Stimulated activated CD4-positive, alpha-beta T cell treated with anti-CD3 and anti-CD28 coated beads, Interleukin-2, amount 100 ng/mL, for 48 hours (primary cell): ENCODE measurements at places on chromosomes 12 and 14.

DNA sequence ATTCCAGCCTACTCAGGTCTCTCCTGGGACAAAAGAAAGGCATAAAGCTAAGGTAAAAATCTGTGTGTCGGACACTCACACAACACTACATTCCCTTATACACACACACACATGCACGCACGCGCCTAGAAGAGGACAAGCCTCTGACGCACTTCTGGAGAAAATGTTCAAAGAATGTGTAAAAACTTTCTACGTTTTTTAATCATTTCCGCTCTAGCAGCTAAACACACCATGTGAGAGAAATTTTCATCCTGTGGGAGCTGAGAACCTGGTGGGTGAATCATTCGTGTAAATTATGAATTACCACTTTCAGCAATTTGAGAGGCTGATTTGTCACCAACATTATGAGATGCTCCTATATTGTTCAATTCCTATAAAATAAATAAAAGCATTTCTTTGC lies 494.5 kb downstream of the TMEM132D start:
- DNase-seq, result no peak

GRCh38 chr14:67158566-67158965 lies 30.7 kb upstream of the GARIN2 start:
- DNase-seq, result no peak

- DNase-seq, result no peak
These were observed 13.0 kb downstream of the ZFP36L1 start for GRCh38 chr14:68779761-68780323.

GRCh38 chr12:10968765-10969456 lies 17.8 kb downstream of the TAS2R50 start:
- DNase-seq, result no peak

DNA sequence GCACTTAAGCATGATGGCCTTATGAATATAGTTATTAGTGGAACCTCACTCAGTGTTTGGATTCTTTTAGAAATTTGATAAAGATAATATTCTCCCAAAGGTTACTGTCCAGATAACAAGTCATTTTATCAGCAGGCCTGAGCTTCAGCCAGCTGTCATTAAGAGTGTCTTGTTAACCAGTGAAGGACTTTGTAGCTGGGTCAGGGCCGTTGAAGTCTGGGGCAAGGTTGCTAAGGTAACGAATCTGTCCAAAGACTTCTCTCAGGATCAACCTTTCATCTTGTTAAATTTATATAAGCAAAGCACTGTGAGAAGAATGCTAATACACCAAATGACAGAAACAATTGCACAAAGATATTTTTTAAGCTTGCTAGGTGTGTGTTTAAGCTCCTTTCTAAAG lies 271.3 kb upstream of the TMPO start:
- DNase-seq, result no peak

DNA sequence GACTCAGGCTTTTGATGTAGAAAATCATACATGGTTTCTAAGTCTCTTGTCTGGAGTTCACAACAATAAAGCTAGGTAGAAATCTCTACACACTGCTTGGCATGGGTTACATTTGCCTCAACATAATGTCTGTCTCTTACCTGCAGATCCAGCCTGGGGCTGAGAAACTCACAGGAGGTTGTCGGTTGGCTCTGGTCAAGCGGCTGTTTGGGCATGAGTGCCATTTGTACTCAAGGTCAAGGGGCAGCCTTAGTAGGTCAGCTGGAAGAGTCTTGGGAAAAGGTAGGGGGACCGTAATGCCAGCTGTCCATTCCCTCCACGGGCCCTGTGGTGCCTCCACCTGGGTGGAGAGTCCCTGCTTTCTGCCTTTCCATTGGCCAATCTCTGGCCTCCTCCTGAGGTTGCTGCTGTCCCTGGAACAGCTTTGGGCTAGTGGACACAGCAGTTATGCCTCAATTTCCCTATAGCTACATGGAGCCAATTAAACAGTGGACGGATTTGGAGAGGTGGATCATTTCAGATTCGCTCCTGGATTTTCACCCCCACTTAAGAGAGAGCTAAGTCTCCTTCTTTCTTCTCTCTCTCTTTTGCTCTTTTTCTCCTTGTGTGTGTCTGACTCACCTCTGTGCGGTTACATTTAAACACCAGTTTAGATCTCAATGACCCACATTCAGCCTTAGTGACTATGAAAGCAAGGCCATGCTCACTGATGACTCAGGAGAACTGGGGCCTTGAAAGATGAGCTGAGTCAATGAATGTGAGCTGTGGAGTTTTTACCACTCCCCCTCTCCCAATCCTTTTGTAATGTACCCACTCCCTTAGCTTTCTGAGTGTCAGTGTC lies 132.8 kb upstream of the HIF1A start:
- no peak for DNase-seq

DNA sequence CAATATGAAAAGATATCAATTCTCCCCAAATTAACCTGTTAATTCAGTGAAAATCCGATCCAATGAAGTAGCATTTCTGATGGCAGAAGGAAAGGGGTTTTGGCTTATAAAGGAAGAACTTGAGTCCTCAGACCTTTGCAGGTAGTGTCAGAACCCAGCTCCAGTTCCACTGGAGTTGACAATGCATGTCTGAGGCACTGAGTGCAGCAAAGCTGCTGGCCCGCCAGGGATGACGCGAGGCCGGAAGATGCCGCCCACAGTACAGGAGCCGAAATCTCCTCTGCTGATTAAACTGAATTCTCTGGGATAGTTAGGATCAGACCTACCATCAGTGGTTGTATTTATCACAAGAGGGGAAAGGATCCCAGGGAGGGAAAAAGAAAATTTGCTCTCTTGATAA lies 220.7 kb downstream of the MSRB3 start:
- DNase-seq, result no peak

GRCh38 chr12:102302553-102302952 lies 104.9 kb upstream of the PMCH start:
- no peak for DNase-seq

GRCh38 chr12:104187446-104188155 lies 28.0 kb upstream of the TXNRD1 start:
- DNase-seq, result no peak

- no peak for DNase-seq
These were observed 225.5 kb downstream of the SLC25A21 start for GRCh38 chr14:36946872-36947271.

- no peak for DNase-seq
These were observed 11.5 kb upstream of the KRT80 start for GRCh38 chr12:52203079-52203921.

DNA sequence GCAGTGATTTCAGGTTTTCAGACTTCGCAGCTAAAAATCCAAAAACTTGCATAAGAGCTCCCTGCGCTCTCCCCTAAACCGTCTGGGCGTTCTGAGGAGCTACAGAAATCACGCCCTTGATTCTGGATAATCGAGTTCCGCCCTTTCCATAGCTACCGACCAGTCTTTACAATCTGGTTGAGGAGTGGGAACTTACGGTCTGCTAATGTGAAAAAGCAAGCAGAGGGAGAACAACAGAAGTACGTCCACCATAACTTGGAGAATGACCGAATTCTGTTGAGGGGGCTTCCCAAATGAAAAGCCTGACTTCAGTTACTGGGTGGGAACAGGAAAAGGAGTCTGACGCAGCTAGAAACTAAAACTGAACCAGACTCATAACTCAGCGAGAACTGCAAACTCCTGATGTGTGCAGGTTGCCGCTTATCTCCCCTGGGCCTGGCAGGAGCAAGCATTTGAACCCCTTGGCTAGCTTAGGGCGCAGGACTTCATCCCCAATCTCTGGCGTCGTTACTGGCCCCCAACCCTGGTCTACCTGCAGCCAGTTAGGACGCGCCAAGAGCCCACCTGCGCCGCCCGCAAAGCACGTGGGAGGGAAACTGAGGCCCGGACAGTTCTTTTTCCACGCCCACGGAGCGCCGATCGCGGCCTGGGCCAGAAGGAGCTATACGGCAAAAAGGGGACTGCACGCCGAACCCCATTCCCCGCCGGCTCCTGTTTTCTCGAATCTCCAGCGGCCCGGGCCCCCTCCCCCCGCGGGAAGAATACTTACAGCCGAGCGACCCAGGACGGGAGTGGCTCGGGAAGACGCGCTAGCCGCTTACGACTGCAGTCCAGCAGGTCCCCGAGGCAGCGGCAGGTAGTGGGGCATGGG lies 838 bp downstream of the LRIG3 start:
- no peak for DNase-seq

GRCh38 chr12:64825143-64826021 lies 935 bp downstream of the TBC1D30 start:
- DNase-seq, result no peak

- no peak for DNase-seq
These were observed 71.0 kb downstream of the SLC6A15 start for GRCh38 chr12:84841591-84841990.

DNA sequence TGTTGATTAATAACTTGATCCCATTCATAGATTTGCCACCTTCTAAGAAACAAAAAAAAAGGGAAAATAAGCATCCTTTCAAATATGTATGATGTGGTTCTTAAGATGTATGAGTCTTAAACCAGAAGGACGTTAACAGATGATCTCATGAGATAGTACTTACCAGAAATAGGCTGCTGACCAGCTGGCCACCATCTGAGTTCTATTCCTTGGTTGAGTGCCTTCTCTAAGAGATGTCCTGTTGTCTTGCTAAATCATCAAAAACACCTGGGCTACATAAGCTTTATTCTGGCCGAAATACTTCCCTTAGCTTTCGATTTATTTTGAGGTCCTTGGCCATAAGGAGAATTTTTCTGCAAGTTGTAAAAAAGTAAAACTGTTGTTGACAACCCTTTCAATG lies 55.6 kb downstream of the GPR65 start:
- no peak for DNase-seq

GRCh38 chr12:24955853-24956252 lies 7.0 kb upstream of the BCAT1 start:
- no peak for DNase-seq

GRCh38 chr12:20716985-20717384 lies 21.9 kb downstream of the SLCO1C1 start:
- DNase-seq, result no peak
